ENCODE measurements at places on chromosomes 6 and 20. TPM values are rescaled to one million over a fixed set of nuclear protein-coding genes. Genes with fewer than 3 reads are reported as not detected.

The UNC5CL gene
- 1.2 TPM for total RNA-seq

The CDKAL1 gene
- 22.5 TPM for total RNA-seq

The STMND1 gene
- not detected for total RNA-seq

The LY6G6C gene
- total RNA-seq: not detected

The TMEM200A gene
- 22.7 TPM for total RNA-seq

The SLC25A27 gene
- total RNA-seq: 16.2 TPM

The CARMIL1 gene
- 38.2 TPM for total RNA-seq

The NT5E gene
- 1.5 TPM for total RNA-seq

The ENPP1 gene
- 46.9 TPM for total RNA-seq

The ARMC12 gene
- total RNA-seq: 0.90 TPM

The SLC52A3 gene
- total RNA-seq: 3.6 TPM

The CST7 gene
- total RNA-seq: not detected

The ADTRP gene
- not detected for total RNA-seq

The BMP7 gene
- total RNA-seq: 16.6 TPM

The SOX4 gene
- 156 TPM for total RNA-seq

The HDGFL1 gene
- total RNA-seq: not detected

The IRF4 gene
- 1.3 TPM for total RNA-seq

The FOXS1 gene
- total RNA-seq: not detected

The PKIB gene
- 170 TPM for total RNA-seq

The RALGAPB gene
- total RNA-seq: 40.4 TPM

The RGL2 gene
- total RNA-seq: 52.2 TPM

The BCAS1 gene
- not detected for total RNA-seq

The IGF2R gene
- total RNA-seq: 76.4 TPM

The CRISP3 gene
- total RNA-seq: not detected

The MMP24 gene
- total RNA-seq: 24.5 TPM

The HTR1E gene
- total RNA-seq: 0.19 TPM

The SLC17A3 gene
- total RNA-seq: 0.27 TPM

The AIG1 gene
- 68.7 TPM for total RNA-seq
